ENCODE measurements at places on chromosomes 12 and 14.

DNA sequence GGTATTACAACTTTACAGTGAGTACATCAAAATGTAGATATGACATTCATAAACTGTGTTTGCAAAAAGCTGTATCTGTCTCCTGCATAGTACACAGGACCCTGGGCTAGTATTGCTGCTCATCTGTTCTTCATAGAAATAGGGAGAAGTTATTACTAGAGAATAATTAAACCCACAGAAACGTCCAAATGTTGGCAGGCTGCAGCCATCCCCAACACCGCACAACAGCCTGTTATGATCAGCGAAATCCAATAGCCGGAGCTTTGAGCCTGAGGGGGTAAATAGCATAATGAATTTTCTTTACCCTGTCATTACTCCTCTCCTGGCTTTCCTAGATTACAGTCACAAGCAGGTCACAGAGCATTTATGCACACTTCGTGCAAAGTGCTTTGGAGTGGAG is 178.0 kb downstream of the DACT1 start:
- DNase-seq: no peak

GRCh38 chr14:21039585-21040369 is 2.4 kb upstream of the RNASE7 start:
- peak; percentile 57 for DNase-seq

DNA sequence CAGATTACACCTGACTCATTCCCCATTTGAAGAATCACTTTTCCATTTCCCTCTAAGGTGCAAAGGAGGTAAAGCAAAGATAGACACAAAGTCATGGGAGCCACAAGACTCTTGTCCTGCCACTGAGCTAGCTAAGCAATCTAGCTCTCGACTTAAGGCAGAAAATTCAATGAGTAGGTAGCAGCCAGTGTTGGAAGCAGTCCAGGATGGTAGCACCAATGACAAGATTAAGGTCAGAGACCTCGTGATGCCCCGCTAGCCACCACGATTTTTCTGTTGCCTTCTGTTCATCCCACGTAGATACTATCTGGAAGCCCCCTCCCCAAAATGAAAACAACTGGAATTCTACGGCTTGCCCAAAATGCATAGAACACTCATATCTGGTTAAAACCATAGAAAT is 1.4 kb downstream of the VAMP1 start:
- no peak for DNase-seq

- no peak for DNase-seq
Observed at GRCh38 chr12:120536064-120536791, 2.1 kb downstream of the RNF10 start.

Measured in DMS53 (cell line).